Stimulated activated CD4-positive, alpha-beta T cell treated with anti-CD3 and anti-CD28 coated beads, Interleukin-1b, Interleukin-23, amount 100 ng/mL, for 48 hours (primary cell): ENCODE measurements at places on chromosomes 5 and 9.
A peak's percentile ranks its signal among the peaks of the same experiment; 100 is the strongest.

GRCh38 chr5:181186022-181186421 is 19.0 kb downstream of the TRIM7 start:
- DNase-seq: no peak

DNA sequence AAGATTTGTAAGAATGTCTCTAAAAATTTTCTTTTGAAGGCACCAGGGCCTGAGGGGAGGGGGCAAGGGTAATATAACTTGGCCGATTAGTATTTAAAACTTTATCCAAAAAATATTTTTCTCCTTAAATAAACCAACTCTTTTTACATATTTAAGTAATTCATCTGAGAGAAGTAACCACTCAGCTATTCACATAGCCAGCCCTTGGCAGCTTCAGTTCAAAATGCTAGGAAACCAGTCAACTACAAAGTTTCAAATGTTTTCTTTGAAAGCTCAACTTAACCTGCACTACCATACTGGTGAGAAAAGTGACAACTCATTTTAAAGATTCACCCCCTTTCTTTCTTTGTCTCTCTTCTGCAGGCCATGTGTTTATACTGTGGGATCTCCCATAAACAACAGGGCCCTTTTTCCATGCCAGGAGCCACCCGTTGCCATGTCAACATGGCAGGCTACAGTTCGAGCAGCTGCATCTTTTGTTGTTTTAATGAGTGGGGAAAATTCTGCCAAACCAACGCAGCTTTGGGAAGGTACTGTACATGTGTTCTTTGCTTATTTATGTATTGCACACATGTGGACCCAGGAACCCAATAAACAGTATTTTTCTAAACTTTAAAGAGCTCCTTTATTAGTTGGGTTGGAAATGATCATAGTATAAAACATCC is 46.3 kb downstream of the AOPEP start:
- DNase-seq: no peak

DNA sequence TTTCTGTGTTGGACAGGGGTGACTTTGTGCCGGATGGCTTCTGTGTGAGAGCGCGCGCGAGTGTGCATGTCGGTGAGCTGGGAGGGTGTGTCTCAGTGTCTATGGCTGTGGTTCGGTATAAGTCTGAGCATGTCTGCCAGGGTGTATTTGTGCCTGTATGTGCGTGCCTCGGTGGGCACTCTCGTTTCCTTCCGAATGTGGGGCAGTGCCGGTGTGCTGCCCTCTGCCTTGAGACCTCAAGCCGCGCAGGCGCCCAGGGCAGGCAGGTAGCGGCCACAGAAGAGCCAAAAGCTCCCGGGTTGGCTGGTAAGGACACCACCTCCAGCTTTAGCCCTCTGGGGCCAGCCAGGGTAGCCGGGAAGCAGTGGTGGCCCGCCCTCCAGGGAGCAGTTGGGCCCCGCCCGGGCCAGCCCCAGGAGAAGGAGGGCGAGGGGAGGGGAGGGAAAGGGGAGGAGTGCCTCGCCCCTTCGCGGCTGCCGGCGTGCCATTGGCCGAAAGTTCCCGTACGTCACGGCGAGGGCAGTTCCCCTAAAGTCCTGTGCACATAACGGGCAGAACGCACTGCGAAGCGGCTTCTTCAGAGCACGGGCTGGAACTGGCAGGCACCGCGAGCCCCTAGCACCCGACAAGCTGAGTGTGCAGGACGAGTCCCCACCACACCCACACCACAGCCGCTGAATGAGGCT is at the start of gene ADRB2:
ADRB2 (plus strand) TSS at position 559 of the 686 bp plus-strand sequence. CDS start 221 bp downstream, outside the sequence.
- DNase-seq: peak; percentile 80

DNA sequence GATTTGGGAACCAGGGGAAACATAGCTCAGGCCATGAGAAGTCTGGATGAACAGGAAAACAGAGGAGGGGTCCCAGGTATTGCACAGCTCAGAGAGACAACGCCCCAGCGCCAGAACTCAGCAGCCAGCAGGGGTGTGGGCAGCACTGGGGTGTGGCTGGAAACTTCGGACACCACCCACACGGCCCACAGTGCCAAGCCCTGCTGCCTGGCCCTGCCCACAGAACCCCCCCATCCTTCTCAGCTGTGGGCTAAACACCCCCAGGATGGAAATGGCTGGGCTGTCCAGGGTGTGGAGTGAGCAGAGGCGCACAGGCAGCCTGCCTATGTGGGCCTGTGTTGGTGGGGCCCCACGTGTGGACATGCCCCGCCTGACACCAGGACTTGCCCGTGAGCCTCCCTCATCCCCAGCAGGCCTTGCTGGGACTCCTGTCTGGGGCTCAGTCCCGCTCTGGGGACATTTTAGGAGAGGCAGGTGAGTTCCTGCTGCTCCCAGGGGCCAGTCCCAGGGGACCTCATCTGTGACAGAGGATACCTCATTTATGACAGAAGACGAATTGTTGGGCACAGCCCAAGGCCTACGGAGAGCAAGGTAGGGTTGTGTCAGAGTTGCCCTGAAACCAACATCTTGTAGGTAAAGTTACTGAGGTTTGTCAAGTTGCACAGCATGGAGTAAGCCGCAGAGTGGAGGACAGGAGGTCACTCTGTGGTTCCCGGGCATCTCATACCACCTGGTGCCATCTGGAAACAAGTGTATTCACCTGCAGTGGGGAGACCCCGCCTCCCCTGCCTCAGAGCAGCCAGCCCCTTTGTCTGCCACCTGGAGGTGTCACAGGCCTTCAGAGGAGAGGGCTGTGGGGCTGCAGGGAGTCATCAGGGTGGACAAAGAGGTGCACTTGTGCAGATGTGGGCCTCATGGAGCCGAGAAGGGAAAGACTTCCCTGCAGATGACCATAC is 183.2 kb downstream of the AUH start:
- no peak for DNase-seq
